Lower leg skin (tissue), 4 donors: ENCODE measurements at places on chromosomes 16 and 17.

DNA sequence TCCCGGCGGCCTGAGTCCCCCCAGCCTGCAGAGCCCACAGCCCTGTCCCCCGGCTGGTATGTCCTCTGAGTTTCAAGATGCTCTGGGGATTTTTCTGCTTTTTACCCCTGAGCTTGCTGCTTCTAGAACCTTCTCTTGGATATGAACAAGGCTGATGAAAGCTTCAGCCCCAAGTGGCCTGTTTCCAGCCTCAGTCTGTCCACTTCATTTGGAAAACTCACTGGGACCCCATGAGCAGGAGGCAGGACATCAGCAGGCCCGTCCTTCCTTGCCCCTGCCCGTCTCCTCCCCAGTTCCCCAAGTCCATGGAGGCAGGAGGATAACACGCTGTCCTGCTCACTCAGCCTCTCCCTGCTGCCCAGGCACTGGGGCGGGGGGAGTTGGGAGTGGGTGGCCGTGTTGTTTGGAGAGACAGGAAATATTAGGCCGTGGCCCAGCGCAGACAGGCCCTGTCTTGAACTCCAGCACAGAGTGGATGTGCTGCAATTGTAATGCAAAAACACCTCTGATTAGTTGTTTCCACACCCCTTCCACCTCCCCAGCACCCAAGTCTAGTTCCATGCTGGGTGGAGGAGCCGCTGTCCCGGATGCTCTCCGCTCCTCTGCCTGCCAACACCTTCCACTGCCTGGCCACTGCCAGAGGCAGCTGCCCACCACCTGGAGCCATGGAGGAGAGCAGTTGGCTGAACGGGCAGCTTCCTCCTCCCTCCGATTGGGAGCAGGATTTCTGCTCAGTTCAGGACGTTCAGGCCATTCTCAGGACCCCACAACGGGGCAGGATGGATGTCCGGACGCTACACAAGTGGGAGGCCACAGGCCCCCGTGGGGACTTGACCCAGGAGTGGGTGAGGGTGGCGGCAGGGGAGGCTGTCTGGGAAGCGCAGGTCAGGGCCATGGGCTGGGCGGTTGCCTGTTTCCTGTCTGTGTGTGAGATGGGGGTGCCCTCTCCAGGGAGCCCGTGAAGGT lies 216.9 kb upstream of the GSE1 start:
- DNase-seq, result no peak

GRCh38 chr17:19440421-19440820 lies 29.4 kb downstream of the RNF112 start:
- no peak for DNase-seq

- DNase-seq, result no peak
Observed at GRCh38 chr17:8514801-8515200, 79.1 kb downstream of the NDEL1 start.

- DNase-seq, result no peak
Observed at GRCh38 chr16:67539691-67540635, 11.3 kb downstream of the RIPOR1 start.

DNA sequence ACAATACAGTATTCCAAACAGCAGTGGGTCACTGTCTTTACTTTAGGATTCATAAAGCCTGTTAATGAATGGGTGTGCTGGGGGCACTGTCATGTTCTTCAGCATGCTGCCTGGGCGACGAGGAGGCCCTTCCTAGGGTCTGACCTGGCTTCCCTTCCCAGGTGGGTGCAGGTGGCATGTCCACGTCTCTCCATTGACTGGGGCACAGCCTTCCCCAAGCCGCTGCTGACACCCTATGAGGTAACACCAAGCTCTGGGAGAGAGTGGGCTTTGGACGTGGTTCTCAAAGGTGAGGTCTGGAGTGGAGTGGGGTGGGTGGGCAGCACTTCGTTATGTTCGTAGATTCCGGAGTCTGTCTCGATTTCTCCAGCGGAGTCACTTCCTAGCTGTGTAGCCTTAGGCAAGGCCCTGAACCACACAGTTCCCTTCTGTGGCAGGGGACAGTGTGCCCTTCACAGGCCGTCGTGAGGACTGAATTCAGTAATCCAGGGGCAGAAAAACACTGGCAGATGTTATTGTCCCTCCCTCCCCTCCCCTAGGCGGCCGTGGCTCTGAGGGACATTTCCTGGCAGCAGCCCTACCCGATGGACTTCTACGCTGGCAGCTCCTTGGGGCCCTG lies 771 bp upstream of the OVCA2 start:
- DNase-seq, result no peak

GRCh38 chr17:4786106-4786511 lies at the start of gene VMO1:
Gene VMO1 (minus strand): TSS chr17:4786364. CDS start chr17:4786352, 12 bp downstream.
- no peak for DNase-seq
